Astrocyte of the cerebellum (primary cell): ENCODE measurements at places on chromosomes 3 and 15.

- DNase-seq: no peak
These were observed 616.1 kb upstream of the ALCAM start for GRCh38 chr3:104750581-104750980.

- no peak for DNase-seq
These were observed 24.1 kb downstream of the CX3CR1 start for GRCh38 chr3:39255503-39256325.

DNA sequence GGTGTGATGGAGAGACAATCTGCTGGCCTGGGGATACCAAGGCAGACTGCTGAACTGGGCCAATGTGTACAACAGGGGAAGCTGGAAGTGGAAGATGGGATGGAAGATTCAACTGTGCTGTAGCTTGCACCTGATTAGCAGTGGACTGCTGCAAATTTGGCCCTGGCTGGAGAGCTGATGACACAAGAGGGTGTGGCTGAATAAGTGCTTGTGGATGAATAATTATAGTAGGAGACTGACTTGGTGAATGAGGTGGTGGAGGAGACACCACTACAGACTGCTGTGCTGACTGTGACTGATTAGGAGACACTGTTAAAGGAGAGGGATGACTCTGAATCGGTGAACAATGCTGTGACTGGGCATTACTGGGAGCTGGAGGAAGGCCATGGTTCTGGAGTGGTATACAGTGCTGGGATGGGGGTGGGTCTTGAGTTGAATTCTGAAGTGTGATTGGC lies 52.5 kb downstream of the PHC3 start:
- no peak for DNase-seq

- DNase-seq: peak; percentile 26
These were observed at the start of gene B3GALNT1 for GRCh38 chr3:161104561-161105551. Gene B3GALNT1 (minus strand): TSS chr3:161105349. CDS start chr3:161086754, 18,595 bp downstream.

DNA sequence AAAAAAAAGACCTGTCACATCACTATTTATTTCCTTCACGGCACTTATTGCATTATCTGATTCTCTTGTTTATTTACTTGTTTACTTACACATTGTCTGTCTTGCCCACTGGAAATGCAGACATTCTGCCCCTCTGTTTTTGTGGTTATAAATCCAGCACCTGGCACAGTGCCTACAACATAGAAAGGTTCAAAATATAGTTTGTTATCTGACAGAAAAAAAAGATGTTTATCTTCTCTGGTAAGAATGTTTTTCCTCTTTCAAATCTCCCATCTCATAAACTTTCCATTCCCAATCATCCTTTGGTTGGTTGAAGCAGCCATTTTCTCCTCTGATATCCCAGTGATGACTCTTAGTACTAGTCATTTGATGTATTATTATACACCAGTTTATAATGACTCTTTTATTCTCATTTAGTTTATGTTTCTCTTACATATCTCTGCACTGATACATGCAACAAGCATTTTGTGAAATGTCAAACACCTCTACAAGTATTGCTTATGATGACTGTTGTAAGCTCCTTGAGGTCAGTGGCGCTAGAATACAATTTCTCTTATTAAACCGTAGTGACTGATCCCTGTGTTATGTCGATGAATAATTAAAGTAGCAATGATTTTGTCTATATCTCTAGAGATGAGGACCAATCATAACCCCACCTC lies 398.4 kb upstream of the TBL1XR1 start:
- no peak for DNase-seq

- DNase-seq: no peak
These were observed 515.7 kb downstream of the NTRK3 start for GRCh38 chr15:87740655-87741344.

DNA sequence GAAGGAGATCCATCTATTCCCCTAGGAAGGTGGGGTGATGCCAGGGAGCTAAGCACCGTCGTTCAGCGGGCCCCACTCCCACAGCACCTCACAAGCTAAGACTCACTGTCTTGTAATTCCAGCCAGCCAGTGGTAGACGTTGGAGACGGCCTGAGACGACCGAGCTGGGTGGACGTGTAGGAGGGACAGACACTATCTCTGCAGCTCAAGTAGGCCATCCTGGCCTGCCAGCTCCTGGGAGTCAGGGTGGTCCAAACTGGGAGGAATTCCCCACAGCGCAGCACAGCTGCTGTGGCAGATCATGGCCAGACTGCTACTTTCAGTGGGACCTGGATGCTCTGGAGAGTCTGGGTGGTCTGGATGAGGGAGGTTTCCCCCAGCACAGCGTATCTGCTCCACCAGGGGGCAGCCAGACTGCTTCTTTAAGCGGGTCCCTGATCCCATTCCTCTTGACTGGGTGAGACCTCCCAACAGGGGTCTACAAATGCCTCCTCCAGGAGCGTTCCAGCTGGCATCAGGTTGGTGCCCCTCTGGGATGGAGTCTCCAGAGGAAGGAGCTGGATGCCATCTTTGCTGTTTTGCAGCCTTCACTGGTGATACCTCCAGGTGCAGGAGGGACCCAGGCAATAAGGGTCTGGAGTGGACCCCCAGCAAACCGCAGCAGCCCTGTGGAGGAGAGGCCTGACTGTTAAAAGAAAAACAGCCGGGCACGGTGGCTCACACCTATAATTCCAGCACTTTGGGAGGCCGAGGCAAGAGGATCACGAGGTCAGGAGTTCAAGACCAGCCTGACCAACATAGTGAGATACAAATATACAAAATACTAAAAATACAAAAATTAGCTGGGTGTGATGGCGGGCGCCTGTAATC lies 27.6 kb downstream of the GNB5 start:
- DNase-seq: no peak

DNA sequence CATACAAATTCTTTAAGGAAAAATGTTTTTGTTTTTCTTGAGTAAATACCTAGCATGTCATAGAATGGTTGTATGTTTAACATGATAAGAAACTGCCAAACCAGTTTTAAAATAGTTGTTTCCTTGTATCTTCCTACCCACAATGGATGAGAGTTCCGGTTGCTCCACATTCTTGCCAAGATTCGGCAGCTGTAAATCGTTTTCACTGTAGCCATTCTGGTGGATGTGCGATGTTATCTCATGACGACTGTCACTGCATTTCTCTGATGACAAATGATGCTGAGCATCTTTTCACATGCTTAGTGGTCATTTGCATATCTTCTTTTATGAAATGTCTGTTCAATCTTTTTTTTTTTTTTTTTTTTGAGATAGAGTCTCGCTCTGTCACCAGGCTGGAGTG lies 36.6 kb upstream of the SH3GL3 start:
- no peak for DNase-seq

DNA sequence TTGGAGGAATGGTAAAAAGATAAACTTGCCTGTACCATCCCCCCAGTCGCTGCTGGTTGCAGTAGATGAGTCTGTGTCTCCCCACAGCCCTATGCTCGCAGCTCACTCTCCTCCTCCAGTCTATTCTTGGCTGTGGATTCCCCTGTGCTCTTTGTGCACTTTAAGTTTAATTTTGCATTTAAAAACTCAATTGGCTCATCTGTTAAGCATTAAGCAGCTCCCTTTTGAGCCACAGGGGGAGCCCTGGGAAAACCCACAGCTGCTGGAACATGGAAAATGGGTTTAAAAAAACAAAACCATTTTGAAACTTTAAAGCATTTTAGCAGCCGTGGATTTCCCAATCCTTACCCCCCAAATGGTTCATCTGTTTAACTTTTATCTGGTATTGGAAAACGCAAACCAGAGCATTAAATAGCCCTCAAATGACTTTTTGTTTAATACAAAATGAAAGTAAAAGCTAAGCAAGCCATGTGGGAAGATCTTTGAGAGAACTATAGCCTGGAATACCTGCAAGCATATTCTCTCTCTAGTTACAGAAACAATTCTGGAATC lies 536.9 kb downstream of the ZIC1 start:
- peak; percentile 86 for DNase-seq

DNA sequence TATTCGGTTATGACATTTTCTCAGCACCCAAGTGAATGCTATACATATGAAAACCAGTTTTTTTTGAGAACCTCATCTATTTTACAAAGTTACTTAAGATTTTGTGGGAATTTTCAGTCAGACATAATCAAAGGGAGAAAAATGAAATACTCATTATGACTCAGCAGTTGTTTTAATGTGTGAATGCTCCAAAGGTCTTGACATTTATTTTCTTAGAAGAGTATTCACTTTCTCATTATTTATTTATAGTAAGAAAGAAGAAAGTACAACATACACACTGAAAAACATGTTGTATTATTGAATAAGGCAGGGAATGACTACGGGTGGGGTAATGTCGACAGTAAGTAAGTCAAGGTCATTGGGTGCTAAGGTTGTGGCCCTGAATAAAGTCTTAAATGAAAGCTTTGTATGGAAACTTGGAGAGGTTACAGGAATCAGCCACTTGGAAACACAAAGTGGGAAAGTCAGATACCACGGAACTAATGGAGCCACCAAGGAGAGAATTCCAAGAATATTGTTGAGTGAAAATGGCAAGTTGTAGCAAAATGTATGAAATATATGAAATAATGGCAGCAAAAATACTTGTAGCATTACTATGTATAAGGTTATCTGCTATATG lies 844.5 kb downstream of the TBL1XR1 start:
- no peak for DNase-seq

GRCh38 chr3:125028657-125029056 lies 27.1 kb downstream of the HEG1 start:
- DNase-seq: no peak

GRCh38 chr3:49428752-49429080 lies 408 bp downstream of the NICN1 start:
- no peak for DNase-seq

GRCh38 chr3:142947352-142947751 lies 16.1 kb downstream of the PAQR9 start:
- DNase-seq: no peak

DNA sequence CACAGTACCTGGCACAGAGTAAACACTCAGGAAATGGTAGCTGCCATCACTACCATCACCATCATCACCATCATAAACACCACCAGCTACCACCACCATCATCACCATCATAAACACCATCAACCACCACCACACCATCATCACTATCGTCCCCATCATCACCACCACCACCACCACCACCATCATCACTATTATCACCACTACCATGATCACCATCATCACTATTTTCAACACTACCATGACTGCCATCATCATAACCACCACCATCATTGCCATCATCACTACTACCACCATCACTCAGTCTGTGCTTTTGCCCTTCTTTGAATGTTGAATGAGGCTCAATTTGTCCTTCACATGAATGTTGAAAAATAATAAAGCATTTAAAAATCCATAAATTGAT lies 21.2 kb upstream of the IL16 start:
- DNase-seq: no peak

- DNase-seq: no peak
These were observed 17.1 kb upstream of the CSRNP1 start for GRCh38 chr3:39170461-39170860.

- DNase-seq: no peak
These were observed 42.0 kb downstream of the GSK3B start for GRCh38 chr3:120052225-120052624.

DNA sequence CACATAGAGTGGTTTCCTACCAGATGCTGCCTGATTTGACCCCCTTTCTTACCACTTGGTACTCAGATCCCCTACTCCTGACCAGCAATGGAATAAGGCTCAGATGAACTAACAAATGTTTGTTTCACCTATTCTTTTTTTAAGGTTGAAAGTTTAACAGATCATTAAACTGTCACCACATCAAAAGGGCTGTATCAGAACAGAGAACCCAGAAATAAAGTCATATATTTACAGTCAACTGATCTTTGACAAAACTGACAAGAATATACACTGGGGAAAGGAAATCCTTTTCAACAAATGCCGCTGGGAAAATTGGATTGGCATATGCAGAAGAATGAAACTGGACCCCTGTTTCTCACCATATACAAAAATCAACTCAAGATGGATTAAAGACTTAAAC lies 56.0 kb downstream of the GPR176 start:
- DNase-seq: no peak

DNA sequence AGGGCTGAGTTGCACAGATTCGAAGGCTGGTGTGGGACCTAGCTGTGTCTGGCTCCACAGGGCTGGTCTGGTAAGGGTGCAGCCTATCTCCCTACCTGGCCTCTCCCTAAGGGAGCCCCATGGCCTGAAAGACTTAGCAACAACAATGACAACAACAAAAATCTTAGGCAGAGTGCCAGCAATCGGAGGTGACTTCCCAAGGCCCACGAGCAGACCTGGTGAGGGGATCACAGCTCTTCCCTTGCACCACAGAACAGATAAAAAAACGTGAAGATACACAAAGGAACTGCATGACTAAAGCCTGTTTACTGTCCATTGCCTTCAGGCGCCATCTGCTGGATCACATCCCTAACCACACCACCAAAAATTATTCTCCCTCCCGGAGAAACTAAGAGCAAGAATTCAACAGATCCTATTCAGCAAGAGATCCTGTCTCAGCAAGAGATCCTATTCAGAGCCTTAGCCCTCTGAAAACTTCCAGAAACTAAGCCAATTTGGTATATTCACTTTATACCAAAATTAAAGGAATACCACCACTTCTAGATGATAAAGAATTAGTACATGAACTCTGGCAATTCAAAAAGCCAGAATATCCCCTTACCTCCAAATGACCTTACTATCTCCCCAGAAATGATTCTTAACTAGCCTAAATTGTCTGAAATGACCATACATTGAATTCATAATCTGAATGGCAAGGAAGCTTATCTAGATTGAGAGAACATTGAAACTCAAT lies 24.1 kb upstream of the OR5K4 start:
- peak; percentile 24 for DNase-seq

- no peak for DNase-seq
These were observed 2.5 kb upstream of the ISLR start for GRCh38 chr15:74170875-74171578.

- no peak for DNase-seq
These were observed 961.0 kb upstream of the CFAP20DC start for GRCh38 chr3:60010781-60011180.

GRCh38 chr15:74200412-74200815 lies 2.2 kb downstream of the STRA6 start:
- DNase-seq: peak; percentile 56

DNA sequence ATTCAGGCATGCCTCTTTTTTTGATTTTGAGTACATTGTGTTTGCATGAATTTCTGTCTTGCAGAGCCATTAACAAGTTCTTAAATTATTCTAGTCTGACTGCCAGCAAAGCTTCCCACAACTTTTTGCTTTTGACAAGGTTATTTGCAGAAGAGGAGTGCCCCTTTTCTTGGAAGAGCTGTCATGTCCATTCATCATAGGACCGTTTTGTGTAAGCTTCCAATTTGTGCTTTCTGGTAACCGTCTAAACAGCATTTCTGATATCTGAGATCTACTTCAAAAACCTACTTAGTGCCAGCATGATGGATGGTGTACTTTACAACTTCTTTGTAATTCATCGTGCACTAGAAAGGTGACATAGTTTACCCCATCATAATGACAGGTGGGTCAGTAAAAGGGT lies 379.7 kb downstream of the NAALADL2 start:
- no peak for DNase-seq

DNA sequence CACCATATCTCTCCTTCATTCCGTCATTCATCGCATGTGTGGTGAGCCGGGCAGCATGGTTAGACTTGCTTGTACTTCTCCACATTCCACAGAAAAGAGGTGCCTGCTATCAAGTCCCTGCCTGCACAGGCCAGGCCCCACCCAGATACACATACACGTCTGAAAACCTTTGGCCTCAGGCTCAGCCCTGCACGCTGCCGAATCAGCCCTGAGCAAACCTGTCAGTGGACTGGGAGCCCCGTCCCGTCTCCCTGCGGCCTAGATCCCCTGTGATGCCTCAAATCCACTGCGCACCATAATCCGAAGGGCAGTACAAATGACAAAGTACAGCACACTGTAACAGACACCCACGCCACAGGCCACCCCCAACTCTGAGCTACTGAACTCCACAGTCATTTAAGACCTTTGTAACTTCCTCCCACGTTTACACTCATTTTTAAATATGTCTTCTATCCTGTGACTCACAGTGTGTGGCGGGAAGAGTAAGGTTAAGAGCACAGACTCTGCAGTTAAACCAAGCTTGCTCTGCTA lies 67.1 kb downstream of the MB21D2 start:
- DNase-seq: no peak

GRCh38 chr3:128277378-128278069 lies 124.2 kb downstream of the EEFSEC start:
- no peak for DNase-seq
